ENCODE measurements at places on chromosomes 5 and 9. TPM values are rescaled to one million over a fixed set of nuclear protein-coding genes. Genes with fewer than 3 reads are reported as not detected.

DNA sequence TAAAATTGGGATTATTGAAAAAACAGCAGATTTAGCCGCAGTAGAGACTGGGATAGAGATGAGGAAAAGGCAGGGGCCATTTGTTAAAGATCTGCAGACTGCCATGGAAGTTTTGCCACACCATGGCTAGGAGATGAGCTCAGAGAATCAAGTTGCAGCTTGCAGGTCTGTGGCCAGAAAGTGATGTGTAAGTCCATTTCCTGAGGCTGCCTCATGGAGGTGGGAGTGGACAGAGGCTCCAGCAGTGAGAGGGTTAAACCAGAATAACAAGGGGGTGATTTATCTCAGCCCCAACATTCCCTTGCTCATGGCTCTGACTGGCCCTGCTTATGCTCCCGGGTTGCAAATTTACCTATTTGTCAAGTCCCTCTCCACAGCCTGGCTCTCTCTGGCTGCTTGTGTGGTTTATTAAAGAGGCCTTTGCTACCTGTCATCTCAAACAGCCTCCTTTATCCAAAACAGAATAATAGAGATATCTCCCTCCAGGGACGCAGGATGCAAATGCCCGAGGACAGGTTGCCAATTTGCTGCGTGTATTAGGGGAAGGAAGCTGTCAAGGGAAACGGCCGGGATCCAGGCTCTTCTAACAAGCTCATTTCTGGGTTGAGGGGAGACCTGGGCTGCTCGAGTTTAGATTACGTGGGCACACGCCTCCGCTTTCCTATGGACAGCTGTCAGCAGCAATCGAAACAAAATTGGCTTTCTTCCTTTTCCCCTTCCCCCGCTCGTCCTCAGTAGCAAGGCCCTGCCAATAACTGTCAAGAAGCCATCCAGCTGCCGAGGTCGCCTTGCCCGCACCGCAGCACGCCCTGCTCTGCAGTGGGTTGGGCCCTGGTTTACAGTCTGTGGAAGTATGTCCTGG lies 72.8 kb upstream of the PITX1 start:
- peaks cover 30% of the 10 kb centered on the region for H3K4me1 ChIP-seq
- no peak overlapping the region for H3K27ac ChIP-seq
- no peaks in the 10 kb centered on the region for H3K27me3 ChIP-seq
- no peaks in the 10 kb centered on the region for H3K36me3 ChIP-seq
- peak; percentile 72 for DNase-seq

Gene RNF224
- not detected for total RNA-seq

- H3K27ac ChIP-seq: no peak overlapping the region
- DNase-seq: no peak
- H3K4me3 ChIP-seq: no peak overlapping the region
- H3K36me3 ChIP-seq: peaks cover 14% of the 10 kb centered on the region
Observed at GRCh38 chr5:177546258-177546741, 8.1 kb downstream of the FAM193B start.

- H3K4me1 ChIP-seq: no peaks in the 10 kb centered on the region
- no peak overlapping the region for H3K4me3 ChIP-seq
- peak; percentile 86 for DNase-seq
Observed at GRCh38 chr5:180090098-180090768, 18.7 kb upstream of the RNF130 start.

Gene GPRIN1
- 4.6 TPM for total RNA-seq

DNA sequence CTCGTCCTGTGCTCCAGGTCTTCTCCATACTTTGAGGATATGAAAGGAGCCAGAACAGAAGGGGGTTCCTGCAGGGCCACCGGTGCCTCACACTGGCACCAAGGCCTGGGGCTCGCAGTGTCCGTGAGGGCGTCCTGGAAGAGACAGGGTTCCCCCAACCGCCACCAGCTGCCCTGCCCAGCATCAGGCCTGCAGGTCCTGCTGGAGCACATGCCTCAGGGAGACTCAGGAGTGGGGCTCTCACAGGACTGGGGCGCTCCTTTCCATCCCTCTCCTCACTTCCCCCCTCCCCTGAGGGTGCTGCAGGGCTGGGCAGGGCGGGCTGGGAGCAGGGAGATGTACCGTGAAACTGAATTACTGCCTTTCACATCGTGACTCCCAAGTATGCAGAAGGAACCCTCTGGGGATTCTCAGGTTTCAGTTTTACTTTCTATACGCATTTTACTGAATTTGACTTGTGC lies 31.7 kb downstream of the CEP72 start:
- DNase-seq: peak; percentile 91
- peak overlapping the region; percentile 58 for H3K4me3 ChIP-seq
- H3K27me3 ChIP-seq: no peaks in the 10 kb centered on the region
- H3K27ac ChIP-seq: peak overlapping the region; percentile 96

- H3K36me3 ChIP-seq: no peaks in the 10 kb centered on the region
- H3K27me3 ChIP-seq: no peaks in the 10 kb centered on the region
- H3K4me3 ChIP-seq: no peak overlapping the region
- no peak overlapping the region for H3K27ac ChIP-seq
- no peak for DNase-seq
- no peaks in the 10 kb centered on the region for H3K4me1 ChIP-seq
Observed at GRCh38 chr9:110671849-110672248, 3.3 kb downstream of the MUSK start.

DNA sequence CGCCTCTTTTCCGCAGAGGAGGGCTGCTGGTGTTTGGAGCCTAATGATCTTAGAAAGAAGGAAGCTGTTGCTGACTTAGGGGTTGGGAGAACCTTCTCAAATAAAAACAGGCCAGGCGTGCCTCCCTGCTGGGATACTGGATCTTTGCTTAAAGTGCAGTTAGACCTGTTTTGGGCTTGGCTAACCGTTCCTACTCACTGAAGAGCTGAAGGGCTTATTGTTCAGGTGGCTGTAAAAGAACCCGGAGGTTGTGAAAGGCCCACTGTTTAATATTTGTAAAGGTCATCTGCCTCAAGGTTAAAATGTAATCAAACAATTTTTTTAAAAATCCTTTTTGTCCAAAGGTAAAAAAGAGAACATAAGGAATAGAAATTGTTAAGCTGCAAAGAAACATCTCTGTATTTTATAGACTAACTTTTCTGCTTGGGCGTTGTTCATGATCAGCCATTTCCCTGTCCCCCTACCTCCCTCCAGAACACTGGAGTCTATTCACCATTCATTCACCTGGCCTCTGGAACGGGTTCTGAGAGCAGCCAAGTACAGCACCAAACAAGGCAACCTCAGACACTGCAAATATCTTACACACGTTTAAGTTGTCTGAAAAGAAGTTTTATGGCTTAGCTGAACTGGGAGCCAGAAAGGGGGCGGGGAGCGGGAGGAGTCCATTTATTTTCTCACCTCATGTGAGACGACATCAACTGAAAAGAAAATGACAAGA lies 18.6 kb upstream of the MTMR12 start:
- peaks cover 3% of the 10 kb centered on the region for H3K4me1 ChIP-seq
- no peak for DNase-seq
- no peaks in the 10 kb centered on the region for H3K27me3 ChIP-seq

DNA sequence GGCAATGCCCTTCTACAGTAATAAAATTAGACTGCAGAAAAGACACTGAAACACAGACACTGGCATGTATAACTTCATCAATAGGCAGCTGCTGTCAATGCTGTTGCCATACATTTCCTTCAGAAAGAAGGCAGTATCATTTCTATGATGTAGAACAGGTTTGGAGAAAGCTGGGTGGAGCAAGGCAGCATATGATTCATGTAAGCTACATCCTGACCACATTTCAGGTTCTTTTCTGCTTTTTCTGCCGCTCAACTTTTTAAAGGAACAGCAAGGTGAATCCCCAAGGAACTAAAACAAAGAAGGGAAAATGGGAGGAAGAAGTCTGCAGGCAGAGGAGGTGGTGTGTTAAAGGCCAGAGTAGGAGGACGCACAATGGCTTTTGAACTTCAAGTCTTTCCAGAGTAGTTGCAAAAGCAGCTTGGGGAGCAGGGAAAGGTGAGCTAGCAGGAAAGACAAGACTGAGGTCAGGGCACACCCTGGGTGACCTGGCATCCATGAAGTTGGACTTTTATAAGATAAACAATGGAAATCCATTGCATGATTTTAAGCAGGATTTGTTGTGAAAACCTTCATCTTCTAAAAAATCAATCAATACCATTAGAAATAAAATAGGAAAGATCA lies 142.1 kb downstream of the MED10 start:
- no peaks in the 10 kb centered on the region for H3K27me3 ChIP-seq
- H3K36me3 ChIP-seq: no peaks in the 10 kb centered on the region
- no peaks in the 10 kb centered on the region for H3K4me1 ChIP-seq
- no peak overlapping the region for H3K27ac ChIP-seq

DNA sequence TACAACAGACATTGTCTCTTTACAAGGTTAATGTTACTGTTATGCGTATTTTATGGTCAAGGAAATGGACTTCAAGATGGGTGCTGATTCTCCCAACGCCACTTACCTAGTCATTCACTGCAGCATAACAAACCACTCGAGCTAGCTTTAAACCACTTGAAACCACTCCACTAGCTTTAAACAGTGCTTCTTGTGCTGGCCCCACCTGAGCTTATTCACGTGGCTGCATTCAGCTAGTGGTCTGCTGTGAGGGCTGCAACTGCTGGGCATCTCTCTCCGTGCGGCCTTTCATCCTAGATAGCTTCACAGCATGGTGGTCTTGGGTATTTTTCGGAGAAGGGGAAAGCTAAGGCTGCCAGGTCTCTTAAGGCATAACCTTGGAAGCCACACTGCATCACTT lies 3.5 kb upstream of the HRH2 start:
- no peak for DNase-seq
- H3K4me1 ChIP-seq: no peaks in the 10 kb centered on the region
- no peaks in the 10 kb centered on the region for H3K36me3 ChIP-seq
- H3K27ac ChIP-seq: no peak overlapping the region

DNA sequence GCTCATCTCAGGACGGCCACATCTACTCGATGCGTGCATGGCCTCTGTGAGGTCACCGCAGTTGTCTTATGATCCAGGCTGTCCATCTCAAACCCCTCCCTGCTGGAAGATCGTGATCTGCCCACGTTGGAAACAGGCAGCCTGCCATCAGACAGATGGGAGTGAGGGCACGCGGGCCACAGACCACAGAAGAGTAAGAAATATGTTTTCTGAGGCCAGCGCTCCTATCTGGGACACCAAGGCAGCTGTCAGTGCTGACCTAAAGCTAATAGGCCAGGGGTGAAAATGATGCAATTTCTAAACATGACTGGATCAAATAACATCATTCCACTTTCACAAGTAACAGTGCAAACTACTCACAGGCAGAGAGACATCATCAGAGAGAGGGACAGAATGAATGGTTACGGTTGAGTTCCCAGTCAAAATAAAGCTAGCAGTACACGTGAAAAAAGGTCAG lies 57.1 kb upstream of the CER1 start:
- H3K36me3 ChIP-seq: no peaks in the 10 kb centered on the region
- H3K4me3 ChIP-seq: no peak overlapping the region
- no peak overlapping the region for H3K27ac ChIP-seq
- no peak for DNase-seq
- no peaks in the 10 kb centered on the region for H3K4me1 ChIP-seq
- H3K27me3 ChIP-seq: no peaks in the 10 kb centered on the region

- no peaks in the 10 kb centered on the region for H3K27me3 ChIP-seq
- no peaks in the 10 kb centered on the region for H3K36me3 ChIP-seq
- DNase-seq: no peak
- H3K4me1 ChIP-seq: no peaks in the 10 kb centered on the region
Observed at GRCh38 chr5:117982691-117983090, 1005.7 kb downstream of the DTWD2 start.

Gene SLC36A3
- not detected for total RNA-seq

DNA sequence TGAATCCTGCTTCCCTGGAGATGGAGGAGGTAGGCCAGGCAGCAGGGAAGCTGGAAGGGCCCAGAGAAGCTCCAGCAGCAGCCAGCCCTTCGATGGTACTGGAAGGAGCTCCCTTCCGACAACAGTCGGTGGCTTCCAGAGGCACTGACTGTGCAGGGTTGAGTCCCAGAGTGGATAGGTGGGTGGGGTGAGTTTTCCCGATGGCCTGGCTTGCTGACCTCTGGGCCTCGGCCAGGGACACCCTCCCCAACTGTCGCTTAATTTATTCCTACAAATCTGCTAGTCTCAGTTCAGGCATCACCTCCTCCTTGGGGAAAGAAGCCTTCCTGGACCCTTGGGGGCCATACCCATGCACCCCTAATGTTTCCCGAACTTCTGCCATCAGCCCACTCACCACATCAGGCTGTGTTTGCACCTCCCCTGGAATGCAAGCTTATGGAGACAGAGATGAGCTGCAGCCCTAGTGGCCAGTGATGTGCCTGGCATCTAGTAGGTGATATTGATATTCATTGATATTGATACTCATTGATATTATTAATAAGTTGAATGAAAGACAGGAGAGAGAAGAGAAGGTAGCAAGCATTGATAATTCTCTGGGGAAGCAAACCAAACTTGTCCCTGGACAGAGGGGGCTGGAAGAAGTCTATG lies 104.6 kb upstream of the BOD1 start:
- H3K36me3 ChIP-seq: no peaks in the 10 kb centered on the region
- DNase-seq: no peak
- peak overlapping the region; percentile 97 for H3K27ac ChIP-seq
- no peak overlapping the region for H3K4me3 ChIP-seq
- H3K4me1 ChIP-seq: peaks cover 56% of the 10 kb centered on the region

DNA sequence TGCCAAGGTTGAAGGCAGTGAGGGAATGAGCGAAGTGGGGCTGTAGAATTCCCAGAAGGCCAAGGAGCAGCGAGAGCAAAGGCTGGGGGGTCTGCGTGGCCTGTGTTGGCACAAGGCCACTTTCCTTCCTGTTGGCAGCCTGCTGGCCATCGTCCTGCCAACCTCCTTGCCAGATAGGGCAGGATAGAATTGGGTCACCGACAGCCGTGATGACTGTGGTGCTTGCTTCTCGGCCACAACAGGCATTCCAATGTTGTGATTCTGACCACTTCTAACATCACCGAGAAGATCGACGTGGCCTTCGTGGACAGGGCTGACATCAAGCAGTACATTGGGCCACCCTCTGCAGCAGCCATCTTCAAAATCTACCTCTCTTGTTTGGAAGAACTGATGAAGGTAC lies 18.9 kb downstream of the TRIP13 start:
- no peak overlapping the region for H3K4me3 ChIP-seq
- no peak overlapping the region for H3K27ac ChIP-seq
- no peaks in the 10 kb centered on the region for H3K27me3 ChIP-seq
- DNase-seq: no peak
- H3K36me3 ChIP-seq: peaks cover 8% of the 10 kb centered on the region

GRCh38 chr5:173268750-173269432 lies 33.9 kb upstream of the NKX2-5 start:
- H3K27me3 ChIP-seq: no peaks in the 10 kb centered on the region
- peaks cover 25% of the 10 kb centered on the region for H3K4me1 ChIP-seq
- H3K27ac ChIP-seq: no peak overlapping the region
- no peak for DNase-seq

GRCh38 chr9:4303006-4303405 lies 3.1 kb upstream of the GLIS3 start:
- DNase-seq: no peak
- no peaks in the 10 kb centered on the region for H3K27me3 ChIP-seq
- no peak overlapping the region for H3K27ac ChIP-seq
- no peak overlapping the region for H3K4me3 ChIP-seq
- peaks cover 3% of the 10 kb centered on the region for H3K4me1 ChIP-seq

- no peak overlapping the region for H3K4me3 ChIP-seq
- H3K27me3 ChIP-seq: no peaks in the 10 kb centered on the region
- DNase-seq: no peak
- H3K36me3 ChIP-seq: no peaks in the 10 kb centered on the region
- no peaks in the 10 kb centered on the region for H3K4me1 ChIP-seq
- no peak overlapping the region for H3K27ac ChIP-seq
Observed at GRCh38 chr5:5055712-5056111, 84.4 kb upstream of the ADAMTS16 start.

GRCh38 chr5:1111727-1112289 lies at the start of gene SLC12A7:
SLC12A7 (minus strand) TSS chr5:1112063; CDS start chr5:1111991, 72 bp downstream.
- no peaks in the 10 kb centered on the region for H3K4me1 ChIP-seq
- no peak within 1 kb of the TSS for H3K4me3 ChIP-seq
- no peaks in the 10 kb centered on the region for H3K36me3 ChIP-seq
- no peaks in the 10 kb centered on the region for H3K27me3 ChIP-seq

- H3K27ac ChIP-seq: no peak overlapping the region
- H3K4me3 ChIP-seq: no peak overlapping the region
- no peaks in the 10 kb centered on the region for H3K4me1 ChIP-seq
- H3K27me3 ChIP-seq: no peaks in the 10 kb centered on the region
- DNase-seq: no peak
Observed at GRCh38 chr5:16578474-16578883, 38.3 kb downstream of the RETREG1 start.

Data from Karpas-422 (cell line).